ENCODE measurements at places on chromosomes 3 and 15. TPM values are rescaled to one million over a fixed set of nuclear protein-coding genes. Genes with fewer than 3 reads are reported as not detected.

Gene SEMA6D
- 7.6 TPM for total RNA-seq

Gene AGBL1
- under 0.01 TPM for total RNA-seq

Gene CSTA
- 48.2 TPM for total RNA-seq

- DNase-seq: peak; percentile 71
Observed at GRCh38 chr3:42276141-42277132, 10.5 kb upstream of the CCK start.

Gene SI
- total RNA-seq: 0.05 TPM

DNA sequence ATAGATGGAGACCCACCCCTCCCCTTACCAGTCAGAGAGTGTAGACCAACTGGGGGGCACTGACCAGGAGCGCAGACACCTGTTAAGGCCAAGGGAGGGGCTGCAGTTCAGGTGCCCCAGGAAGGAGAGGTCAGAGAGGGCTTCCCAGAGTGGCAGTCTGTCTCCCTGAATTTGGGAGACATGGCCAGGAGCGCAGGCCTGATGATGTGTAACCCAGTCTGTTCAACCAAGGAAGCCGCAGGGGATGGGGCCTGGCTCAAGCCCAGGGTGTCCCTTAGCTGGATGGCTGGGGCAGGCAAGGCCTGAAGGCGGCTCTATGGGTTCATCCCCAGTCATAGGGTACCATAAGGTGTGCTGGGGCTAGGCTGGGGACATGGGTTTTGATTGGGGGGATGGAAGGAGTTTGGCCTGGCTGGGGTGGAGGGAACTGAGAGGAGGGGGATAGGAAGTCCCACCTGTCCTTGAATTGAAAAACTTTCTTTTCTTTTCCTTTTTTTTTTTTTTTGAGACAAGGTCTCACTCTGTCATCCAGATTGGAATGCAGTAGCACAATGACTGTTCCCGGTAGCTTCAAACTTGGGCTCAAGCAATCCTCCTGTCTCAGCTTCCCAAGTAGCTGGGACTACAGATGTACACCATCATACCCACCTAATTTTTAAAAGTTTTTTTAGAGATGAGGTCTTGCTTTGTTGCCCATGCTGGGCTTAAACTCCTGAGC, 75.7 kb downstream of the SMAD6 start:
- no peak for DNase-seq
